ENCODE measurements at places on chromosomes 7 and 10.

DNA sequence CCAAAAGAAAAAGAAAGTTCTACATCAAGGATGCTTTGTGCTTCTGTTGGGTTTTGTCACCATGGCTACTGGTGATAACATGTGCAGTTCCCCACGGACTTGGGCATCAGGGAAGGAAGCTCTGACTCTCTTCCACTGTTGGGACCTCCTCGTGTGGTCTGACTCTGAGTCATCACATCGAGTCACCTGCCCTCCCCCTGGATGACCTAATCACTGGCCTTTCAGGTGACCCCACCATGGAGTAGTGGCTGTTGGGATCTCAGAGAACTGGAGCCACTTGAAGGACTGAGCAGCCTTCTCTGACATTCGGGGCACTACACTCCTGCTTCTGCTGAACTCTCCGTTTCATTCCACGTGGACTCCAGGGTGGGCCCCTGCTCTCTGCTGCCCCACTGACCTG, 60.8 kb upstream of the DOCK1 start:
- DNase-seq: no peak

DNA sequence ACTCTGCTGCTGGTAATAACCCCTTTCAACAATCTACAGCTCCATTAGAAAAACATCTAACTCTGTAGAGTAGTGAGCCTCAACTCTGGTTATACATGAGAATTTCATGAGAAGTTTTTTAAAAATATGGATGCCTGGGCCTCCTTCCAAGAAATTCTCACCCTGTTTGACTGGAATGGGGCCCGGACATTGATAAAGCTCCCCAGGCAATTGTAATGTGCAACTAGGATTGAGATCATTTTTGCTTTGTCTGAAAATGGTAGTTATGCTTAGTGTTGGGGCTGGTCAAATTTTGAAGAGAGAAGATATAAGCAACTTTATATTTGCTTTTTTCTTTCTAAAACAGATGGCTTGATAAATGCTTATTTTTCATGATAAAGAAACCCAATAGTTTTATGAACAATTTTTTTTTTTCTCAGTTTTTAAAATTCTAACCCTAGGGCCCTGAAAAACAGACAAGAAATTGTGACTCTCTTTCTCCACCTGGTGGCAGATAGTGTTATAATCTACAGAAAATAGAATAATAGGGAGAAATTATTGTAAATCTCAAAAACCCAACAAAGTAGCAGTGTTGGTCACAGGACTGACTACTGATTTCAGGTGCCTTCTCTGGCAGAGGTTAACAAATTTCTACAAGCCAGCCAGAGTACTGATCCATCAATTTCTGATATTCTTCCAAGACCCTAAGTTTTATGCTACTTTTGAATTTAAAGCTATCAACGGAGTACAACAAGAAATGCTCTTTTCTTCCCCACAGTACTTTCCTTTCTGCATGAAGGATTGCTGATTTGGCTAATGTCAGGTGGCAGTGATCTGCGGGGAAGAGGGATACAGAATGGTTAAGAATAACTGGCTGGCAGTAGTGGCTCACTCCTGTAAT, 174.8 kb downstream of the DKK1 start:
- peak; percentile 59 for DNase-seq

DNA sequence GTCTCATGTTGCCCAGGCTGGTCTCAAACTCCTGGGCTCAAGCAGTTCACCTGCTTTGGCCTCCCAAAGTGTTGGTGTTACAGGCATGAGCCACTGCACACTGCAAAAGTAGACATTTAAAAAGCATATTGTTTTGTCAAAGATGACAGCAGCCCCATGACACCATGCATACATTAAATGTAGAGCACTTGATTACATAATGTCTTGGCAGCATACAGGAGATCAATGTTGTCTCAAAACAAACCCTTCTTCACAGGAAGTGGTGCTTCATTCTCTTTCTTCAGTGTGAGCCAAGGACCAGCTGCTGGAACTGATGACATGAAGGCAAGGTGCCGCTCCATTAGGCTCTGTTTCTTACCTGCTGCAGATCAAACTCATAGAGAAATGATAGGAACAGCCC, 218.4 kb downstream of the KLF6 start:
- no peak for DNase-seq

GRCh38 chr10:86345296-86345858, 21.2 kb downstream of the GRID1 start:
- DNase-seq: no peak

GRCh38 chr7:22269963-22270362, 87.0 kb downstream of the RAPGEF5 start:
- DNase-seq: no peak

DNA sequence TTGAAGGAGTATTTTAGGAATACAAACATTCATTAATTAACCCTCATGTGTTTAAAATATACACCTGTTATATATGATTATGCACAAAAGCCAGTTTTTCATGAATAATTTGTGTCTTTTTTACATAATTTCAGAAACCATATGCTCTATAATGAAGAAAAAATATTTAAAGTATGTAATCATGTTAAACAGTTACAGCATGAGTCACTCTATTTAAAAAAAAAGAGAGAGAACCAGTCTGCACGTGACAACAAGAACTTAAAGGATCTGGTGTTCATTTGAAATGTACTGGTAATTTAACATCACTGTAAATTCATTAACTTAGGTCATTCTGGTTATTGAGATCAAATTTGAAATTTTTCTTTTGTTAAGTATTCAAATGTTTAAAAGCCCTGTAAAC, 228.5 kb downstream of the CACNB2 start:
- no peak for DNase-seq

GRCh38 chr10:33334153-33334804, at the start of gene NRP1:
NRP1 (minus strand) TSS chr10:33334667; CDS start chr10:33334382, 285 bp downstream.
- DNase-seq: peak; percentile 61

DNA sequence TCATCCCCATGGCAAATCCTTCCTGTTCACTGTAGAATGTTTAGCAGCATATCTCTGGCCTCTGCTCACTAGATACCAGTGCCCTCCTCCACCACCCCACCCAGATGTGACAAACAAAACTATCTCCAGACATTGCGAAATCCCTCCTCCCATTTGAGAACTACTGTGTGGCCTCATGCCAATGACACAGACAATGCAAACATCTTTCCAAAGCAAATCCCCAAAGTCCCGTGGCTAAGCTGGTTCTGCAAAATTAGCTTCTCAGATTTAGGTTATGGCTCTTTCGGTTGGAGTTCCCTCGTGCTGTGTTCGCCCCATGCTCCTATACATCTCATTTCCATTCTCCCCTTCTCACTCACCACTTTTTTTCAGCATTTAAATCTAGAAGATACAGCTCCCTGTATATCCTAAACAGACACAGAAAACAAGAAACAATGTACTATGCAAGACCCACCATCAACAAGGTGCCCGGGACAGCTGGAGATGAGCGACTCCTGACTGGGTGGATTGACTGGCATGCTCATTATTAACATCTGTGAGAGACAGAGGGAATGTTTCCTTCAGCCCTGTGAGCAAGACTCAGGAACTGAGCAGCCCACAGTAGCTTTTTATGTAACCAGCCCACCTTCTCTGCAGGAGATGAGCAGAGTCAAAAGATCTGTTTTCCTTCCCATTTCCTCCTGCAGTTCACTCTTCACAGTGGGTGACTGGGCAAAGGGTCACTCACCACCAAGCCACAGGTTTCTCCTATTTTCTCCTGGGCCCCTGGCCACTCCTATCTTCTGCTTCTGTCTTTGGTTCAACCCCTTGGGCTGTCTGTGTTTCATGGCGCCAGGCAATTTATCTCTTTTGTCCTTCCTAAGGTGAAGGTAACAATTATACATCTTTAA, 225.7 kb upstream of the AOAH start:
- DNase-seq: peak; percentile 39

- DNase-seq: no peak
Measured at GRCh38 chr7:138506764-138507163, 46.7 kb downstream of the TRIM24 start.

DNA sequence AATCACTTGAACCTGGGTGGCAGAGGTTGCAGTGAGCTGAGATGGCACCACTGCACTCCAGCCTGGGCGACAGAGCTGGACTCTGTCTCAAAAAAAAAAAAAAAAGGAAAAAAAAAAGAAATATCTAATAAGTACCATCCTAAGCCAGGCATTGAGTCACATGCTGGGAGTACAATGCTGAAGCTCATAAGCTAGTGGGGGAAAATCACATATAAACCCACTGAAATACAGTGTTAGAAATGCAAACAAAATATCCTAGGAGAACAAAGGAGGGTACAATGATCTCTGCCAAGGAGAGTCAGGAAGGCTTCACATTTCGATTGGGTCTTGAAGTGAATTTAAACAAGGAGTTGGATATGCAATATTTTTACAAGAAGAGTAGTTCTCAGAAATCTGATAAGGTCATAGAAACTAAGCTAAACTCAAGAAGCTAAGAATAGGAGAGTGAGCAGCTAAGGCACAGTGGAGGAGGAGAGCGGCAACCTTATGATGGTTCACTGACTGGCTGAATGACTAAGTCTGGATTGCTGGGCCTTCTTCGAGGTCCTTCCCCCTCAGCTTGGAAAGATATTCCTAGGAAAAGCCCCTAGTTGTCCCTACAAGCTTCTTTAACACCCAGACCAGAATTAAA, 115.5 kb downstream of the PHTF2 start:
- no peak for DNase-seq

DNA sequence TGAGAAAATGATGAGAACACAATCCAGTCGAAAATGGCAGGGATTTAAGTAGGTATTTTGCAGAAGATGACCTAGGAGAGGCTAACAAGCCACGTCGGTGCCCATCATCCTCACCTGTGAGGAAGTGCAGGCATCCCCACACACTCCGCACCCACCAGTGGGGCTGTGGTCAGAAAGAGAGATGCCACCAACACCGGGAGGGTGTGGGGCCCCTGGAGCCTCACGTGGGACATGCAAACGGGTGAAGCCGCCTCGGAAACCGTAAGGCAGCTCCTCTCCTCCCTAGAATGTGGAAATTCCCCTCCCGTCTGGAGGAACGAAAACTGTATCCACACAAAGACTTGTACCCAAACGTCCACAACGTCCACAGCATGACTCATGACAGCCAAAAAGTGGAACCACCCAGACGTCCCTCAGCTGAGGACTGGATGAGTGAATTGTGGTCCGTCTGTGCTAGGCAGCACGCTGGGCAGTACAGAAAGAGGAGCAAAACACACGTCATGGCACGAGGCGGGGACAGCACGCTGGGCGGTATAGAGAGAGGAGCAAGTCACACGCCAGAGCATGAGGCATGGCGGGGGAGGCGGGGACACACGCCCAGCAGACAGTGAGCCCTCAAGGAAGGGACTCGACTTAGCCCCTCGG, 246.0 kb downstream of the ELFN1 start:
- DNase-seq: no peak

- DNase-seq: no peak
Measured at GRCh38 chr10:70779511-70780369, 5.4 kb downstream of the TBATA start.

DNA sequence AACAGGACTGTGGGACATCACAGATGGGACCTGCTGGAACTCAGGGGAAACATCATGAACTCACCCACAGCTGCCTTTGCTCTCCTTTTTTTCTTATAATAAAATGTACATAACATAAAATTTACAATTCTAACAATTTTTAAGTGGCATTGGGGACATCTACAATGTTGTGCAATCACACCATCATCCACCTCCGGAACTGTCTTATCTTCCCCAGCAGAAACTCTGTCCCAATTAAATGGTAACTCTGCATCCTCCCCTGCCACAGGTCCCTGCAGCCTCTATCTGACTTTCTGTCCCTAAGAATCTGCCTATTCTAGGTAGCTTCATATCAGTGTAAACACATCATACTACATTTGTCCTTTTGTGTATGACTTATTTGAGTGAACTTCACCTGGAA, 19.4 kb upstream of the TMEM72 start:
- no peak for DNase-seq

DNA sequence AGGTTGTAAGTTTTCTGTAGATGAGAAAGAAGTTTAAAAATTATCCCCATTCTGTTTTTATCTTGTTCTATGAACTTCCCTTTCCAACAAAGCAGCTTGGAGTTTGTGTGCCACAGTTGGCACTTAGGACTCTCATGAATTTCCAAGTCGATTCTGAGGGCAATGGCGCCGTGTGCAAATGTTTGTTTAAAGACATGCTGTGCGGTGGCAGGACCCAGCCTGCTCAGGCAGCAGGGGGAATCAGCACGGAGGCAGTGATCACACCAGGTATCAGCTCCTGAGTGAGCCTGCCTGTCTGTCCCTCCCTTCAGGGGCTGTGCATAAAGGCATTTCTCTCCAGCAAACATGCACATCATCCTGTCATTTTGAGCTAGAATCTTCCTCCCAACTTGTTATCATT, 109.8 kb upstream of the WDR11 start:
- DNase-seq: no peak

DNA sequence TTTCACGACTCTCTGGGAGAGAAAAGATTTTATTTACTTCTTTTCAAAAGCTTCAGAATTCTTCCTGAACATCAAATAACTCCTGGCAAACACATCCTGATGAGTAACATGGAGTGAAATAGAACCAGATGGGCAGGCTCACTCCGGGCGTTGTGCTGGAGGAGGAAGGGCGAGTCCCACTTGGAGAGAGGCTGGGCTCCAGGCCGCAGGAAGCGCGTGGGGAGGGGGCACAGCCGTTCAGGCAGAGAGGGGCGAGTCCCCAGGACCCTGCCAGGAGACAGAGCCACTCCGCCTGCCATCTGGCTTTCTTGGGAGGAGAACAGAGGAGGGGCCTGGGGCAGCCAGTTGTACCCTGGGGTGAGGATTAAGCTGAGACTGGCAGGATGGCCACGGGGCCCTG, 265.9 kb upstream of the ZMIZ1 start:
- DNase-seq: no peak

- DNase-seq: no peak
Measured at GRCh38 chr10:123868038-123869019, 23.3 kb downstream of the CPXM2 start.

- DNase-seq: no peak
Measured at GRCh38 chr10:95261926-95262325, 28.9 kb downstream of the PDLIM1 start.

GRCh38 chr7:69177461-69177861, 420.8 kb upstream of the AUTS2 start:
- no peak for DNase-seq

DNA sequence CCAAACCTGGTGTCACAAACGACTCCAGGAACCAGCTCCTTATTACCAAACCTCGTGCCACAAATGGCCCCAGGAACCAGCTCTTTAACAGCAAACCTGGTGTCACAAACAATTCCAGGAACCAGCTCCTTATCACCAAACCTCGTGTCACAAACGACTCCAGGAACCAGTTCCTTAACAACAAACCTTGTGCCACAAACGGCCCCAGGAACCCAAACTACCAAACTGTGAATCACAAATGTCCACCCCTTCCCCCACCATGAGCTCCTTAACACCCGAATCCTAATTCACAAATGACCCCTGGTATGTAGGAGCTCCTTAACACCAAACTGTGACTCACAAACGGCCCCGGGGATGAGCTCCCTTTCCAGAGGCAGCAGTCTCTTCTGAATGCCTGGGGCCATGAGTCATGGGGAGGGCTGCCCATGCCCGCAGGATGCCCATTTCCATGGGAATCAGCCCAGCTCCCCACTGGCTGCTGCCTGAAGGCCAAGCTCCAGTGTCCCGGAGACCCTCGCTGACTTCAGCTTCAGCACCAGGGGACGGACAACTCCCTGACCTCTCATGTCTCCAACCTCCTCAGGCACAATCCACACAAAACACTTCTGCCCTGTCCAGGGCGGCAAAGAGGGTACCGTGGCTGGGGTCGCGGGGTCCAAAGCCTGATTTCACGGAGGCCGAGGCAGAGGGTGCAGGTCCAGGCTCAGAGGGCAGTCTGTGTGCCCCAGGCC, 213.1 kb downstream of the ELFN1 start:
- DNase-seq: no peak

GRCh38 chr7:4661871-4662270, 20.2 kb upstream of the FOXK1 start:
- DNase-seq: no peak

- DNase-seq: no peak
Measured at GRCh38 chr10:78800006-78800405, 268.8 kb upstream of the ZMIZ1 start.

- DNase-seq: no peak
Measured at GRCh38 chr10:80094231-80094630, 15.8 kb downstream of the TMEM254 start.
